Thoracic aorta (tissue), 2 donors: ENCODE measurements at places on chromosomes 4 and X.
A peak's percentile ranks its signal among the peaks of the same experiment; 100 is the strongest.

DNA sequence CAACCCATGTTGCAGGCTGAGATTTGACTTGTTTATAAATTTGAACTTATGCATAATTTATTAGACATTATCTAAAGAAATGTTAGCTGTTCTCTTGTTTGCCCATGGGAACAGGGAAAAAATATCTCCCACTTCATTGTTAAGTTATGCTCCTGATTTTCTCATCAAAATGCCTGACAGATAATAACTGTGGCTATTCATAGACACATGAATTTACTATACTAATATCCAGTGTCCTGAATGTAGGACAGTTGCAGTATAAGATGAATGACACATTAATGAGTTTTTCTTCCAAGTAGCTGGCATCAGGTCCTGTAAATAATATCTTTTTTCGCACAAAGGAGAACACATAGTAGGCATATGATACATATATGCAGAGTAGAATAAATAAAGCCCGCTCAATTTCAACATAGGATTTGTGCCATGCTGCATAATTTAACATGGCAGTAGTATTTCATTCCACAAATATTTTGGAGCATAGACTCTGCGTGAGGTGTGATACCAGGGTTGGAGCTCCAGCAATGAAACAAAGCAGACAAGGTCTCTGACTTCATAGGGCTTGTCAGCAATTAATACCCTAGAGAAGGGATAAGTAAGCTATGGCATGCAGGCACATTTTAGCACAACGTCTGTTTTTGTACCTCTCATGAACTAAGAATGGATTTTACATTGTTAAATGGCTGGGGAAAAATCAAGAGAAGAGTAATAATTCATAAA lies 40.4 kb upstream of the DDX53 start:
- DNase-seq = no peak

GRCh38 chr4:174138616-174139015 lies 144.9 kb downstream of the FBXO8 start:
- no peak for DNase-seq

DNA sequence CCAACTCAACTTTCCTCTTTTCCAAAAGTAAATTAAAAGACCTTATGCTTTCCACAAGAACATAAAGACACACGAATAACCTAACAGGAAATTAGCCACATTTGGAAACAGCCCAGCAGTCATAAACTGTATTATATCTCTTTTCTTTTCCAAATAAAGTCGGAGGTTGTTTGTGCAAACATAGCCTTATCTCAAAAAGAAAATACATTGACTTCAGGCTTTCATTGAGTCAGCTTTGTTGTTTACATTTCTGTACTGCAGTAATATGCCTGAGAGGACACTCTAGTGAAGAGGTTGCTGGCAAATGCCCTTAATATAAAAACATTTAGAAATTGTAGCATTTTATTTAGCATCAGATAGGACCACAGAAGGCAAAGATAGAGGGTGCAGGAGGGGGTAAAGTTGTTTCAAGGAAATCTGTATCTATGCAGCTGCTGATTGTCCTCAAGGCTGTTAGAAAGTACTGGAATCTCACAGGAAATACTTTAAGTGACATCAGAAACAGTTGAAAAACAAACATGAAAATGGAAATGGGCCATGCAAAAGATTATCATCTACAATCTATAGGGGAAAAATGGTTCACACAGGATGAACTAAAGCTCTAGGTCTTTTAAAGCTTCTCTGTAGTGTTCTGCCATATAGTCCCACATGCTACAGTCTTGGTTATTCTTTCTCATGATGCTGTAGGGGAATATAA lies 14.5 kb downstream of the LNX1 start:
- DNase-seq = no peak

DNA sequence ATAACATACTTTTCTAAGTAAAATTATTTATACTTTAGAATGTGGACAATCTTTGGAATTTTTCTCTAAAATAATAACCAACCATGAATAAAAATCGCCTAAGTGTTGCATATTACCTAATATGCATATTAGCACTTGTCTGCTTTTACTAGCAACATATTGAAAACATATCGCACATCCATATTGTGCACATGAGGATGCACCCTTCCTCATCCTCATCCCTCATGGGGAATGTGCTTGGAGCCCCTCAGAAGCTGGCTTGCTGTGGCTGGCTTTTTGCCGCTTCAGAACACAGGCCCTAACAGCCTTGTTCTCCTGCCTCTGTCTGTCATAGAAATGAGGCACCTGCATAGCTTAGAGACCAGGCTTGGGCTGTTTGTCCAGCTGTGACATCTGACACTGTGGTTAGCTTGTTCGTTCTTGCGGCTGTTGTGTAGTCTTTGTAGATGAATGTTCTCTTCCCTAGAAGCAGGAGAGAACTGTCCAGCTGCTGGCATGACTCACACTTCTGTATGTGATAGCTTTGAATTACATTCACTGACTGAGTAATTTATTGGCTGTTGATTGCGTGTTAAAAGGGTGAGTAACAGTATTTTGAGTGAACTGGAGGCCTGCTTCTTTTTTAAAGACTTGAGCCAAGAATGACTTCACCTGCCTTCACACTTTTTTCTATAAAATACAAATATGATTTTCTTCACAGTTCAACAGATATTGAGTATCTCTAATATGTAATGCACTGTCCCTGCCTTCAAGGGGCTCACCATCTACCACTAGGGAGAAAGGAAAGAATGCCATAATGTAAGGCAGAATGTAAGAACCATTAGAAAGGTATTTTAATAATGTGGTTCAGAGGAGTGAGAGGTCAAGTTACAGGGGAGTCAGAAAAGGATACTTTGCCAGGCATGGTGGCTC lies 81.9 kb downstream of the HMGB2 start:
- peak; percentile 36 for DNase-seq

- no peak for DNase-seq
Observed at GRCh38 chrX:74372272-74372671, 49.0 kb upstream of the SLC16A2 start.
